ENCODE measurements at places on chromosomes 16 and 17.

DNA sequence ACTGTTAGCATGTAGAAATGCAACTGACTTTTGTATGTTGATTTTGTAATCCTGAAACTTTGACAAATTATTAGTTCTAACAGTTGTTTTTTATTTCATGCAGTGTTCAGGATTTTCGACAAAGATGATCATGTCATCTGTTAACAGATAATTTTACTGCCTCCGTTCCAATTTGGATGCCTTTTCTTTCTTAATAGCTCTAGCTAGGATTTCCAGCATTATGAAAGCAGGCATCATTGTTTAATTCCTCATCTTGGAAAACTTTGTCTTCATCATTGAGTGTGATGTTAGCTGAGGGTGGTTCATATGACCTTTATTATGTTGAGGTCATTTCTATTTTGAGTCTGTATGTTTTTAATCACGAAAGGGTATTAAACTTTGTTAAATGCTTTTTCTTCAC is 31.9 kb downstream of the RMI2 start:
- no peak for DNase-seq

DNA sequence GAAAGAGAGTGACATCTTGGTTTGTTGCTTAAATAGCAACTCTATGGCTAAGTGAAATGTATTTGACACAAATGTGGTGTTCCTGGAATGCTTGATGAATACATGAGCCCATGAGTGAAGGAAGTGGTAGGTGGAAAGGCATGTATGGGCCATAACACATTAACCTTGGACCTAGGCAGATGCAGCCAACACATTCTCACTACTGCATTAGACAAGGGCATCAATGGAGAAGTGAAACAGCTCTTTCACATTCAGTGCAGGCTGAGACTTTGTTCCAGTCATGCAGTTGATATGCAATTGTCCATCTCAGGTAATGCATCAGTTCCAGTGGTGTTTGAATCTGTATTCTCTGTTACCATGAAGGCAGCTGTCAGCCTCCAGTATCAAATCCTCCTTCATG is 133.6 kb downstream of the HS3ST3B1 start:
- no peak for DNase-seq

DNA sequence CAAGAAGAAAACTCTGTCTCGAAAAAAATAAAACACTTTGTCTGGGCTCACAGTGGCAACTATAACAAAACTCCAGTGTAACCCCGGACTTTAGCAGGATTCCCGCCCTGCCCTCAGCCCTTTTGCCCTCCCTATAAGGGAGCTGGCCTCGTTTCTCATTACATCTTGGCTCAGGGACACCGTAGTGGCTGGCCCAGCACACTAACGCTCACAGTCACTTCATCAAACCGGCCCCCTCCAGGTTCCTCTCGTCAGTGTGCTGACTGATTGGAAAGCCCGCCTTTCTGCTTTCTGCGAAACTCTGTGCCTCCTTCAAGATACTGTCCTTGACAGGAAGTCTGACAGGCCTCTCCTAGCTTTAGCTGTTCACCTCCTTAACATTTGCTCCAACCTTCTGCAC is 11.2 kb upstream of the MYO1C start:
- DNase-seq: no peak

- peak; percentile 31 for DNase-seq
These were observed 17.2 kb downstream of the CD300LB start for GRCh38 chr17:74513987-74514631.

DNA sequence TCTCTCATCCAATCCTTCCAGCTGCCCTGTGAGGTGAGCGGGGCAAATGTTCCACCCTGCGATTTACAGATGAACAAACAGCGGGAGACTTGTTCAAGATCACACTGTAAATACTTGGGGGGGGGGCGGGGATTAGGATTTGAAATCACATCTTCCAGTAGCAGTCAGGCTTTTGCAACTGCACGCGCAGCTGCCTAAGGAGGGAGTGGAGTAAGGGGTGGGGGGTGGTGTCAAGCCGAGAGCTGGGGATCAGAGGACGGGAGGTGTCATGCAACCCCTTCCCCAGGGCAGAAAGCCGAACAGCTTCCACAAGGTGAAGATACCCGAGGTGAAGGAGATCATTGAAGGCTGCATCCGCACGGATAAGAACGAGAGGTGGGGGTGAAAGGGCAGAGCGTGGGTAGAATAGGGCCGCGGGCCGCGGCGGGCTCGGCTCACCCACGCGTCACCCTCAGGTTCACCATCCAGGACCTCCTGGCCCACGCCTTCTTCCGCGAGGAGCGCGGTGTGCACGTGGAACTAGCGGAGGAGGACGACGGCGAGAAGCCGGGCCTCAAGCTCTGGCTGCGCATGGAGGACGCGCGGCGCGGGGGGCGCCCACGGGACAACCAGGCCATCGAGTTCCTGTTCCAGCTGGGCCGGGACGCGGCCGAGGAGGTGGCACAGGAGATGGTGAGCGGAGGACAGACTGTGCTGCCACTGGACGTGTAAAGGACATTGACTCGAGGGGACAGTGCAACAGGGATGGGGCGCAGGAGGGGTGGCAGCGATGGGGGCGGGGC is 4.6 kb downstream of the WNK4 start:
- DNase-seq: no peak

GRCh38 chr17:39115135-39115534 is 36.3 kb downstream of the PLXDC1 start:
- DNase-seq: peak; percentile 62

GRCh38 chr16:14310519-14310991 is 239.4 kb downstream of the MRTFB start:
- DNase-seq: peak; percentile 50

DNA sequence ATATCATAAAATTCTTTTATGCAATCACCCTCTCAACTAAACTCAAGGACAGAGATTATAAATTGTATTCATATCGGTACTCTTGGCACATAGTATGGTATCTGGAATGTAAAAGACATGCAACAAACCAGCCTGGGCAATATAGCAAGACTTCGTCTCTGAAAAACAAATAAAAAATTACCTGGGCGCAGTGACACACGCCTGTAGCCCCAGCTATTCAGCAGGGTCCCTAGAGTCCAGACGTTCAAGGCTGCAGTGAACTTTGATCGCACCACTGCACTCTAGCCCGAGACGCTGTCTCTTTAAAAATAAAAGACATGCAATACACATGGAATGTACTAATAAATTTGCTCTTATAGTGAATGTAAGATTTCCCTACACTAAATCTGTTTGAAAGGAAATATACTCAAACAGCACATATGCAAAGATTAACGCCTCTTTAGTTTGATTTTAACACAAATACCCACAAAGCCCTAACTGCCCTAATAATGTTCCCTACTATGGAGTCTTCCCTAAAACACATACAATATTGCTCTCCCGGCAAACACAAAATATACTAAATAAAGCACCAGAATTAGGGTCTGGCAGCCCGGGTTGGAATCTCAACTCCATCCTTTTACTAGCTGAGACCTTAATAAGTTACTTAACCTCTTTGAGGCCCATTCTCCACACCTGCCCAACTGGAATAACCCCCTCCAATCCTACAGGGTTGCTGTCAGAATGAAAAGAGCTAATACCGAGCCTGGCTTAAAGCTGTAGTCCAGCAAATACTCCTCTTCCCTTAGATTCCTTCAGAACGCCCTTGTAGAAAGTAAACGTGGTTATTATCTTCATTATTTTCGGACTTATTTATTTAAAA is 1.2 kb downstream of the ABCA5 start:
- DNase-seq: no peak

DNA sequence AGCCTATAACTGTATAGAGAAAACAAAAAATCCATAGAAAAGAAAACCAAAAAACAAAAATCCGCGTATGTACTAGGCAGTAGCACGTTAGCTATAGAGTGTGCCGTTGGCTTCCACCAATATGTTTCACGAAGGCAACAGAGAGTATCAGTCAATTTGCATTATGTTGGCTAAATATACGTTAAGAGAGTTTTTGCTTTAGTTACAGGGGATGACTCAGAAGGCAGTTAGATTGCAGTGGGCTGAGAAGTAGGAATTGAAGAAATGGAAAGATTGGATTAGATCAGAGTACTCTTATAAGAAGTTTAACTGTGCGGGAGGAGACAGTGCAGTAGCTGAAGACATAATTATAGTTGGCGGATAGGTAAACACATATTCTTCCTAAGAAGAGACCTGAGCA is 911 bp upstream of the NACA2 start:
- DNase-seq: no peak

DNA sequence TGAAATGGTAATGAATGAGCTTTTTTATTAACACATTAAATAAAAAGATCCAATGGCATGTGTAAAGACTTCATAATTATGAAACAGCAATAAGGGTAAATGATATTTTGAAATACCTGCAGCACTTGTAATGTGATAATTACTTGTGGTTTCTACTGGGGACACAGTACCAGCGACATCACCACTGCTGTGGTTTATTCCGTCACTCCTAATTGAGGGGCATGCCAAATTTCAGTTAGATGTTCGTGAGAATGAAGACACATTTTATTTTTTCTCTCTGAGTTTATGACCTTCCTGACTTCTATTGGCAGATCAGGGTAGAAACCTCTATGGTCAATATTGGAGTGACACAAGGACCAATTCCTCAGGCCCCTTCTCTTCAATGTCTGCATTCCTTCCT is 131.9 kb upstream of the XYLT1 start:
- DNase-seq: no peak

DNA sequence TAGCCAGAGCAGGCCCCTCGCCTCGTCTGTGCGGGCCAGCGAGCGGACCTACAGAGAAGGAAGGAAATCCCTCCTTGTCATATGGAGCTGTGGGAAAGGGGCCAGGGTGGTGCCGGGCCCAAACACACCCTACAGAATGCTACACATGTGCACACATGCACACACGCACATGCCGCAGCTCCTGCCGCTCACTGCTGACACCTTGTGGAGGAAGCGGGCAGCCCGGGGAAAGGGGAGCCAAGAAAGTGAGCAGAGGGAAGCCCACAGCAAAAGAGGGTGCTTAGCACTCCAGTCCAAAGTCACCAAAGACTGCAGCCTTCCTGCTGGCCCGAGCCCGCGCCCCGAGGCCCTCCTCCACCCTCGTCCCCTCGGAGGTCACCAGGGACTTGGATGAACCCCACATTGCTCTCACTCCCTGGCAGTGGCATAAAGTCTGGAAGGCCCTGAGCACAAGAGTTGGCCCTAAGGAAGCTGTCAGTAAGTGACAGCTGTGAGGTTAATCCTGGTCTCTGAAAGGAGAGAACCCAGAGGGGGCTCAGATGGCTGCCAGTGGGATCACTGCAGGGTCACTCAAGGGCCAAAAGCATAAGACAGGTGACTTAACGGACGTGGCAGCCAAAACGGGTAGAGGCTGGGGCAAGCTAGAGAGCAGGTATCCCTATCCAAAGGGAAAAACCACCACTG is 68.2 kb downstream of the MYO18A start:
- DNase-seq: peak; percentile 55

- DNase-seq: peak; percentile 12
These were observed 32.8 kb downstream of the HIC1 start for GRCh38 chr17:2087597-2088211.

DNA sequence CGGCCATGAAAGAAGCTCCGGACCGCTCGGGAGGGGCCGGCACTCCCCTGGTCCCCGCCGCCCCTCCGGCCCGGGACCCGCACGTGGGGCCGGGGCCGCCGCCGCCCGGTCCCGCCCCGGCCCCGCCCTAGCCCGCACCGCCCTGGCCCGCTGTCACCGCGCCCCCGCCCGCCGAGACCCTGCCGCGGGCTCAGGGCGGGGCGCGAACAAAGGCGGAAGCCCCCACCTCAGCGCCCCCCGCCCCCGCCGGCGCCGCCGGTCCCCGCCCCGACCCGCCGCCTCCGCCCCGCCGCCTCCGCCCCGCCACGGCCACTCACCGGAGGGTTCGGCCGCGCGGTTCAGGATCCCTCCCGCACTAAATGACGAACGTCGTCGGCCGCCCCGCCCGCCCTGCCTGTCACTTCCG is at the start of gene ARHGDIA:
Gene ARHGDIA (minus strand): TSS at position 357 of the 406 bp plus-strand sequence. CDS start 1,407 bp downstream, outside the sequence.
- DNase-seq: no peak

- peak; percentile 93 for DNase-seq
These were observed 1.2 kb downstream of the MMP2 start for GRCh38 chr16:55480228-55480655.

GRCh38 chr16:78065319-78065718 is 34.1 kb upstream of the WWOX start:
- DNase-seq: no peak

- peak; percentile 99 for DNase-seq
These were observed 441 bp upstream of the PLEKHH3 start for GRCh38 chr17:42677012-42677857.

DNA sequence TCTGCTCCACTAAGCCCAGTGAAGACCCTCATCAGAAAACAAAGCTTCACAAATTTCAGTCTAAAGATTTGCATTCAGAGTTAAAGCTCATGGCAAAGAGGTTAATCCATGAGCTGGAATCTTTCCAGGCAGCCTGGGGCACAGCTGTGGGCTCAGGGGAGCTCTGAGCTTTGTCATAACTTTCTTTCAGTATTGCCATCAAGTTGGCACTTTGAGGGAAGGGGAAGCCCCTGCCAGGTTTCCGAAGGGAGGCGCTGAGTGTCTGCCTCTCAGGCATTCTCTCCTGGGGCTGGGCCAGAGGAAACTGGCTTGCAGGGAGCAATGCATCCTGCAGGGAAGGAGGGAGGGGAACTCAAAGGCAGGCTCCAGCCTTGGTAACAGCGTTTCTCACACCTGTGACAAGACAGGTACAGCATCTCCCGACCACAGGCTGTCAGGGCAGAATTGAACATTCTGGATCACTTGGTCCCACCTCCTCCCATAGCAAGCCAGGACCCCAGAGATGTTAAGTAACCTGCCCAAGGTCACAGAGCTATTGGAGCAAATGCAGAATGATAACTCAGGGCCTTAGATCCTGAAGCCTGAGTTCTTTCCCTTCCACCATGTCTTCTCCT is 3.9 kb downstream of the LPO start:
- no peak for DNase-seq

DNA sequence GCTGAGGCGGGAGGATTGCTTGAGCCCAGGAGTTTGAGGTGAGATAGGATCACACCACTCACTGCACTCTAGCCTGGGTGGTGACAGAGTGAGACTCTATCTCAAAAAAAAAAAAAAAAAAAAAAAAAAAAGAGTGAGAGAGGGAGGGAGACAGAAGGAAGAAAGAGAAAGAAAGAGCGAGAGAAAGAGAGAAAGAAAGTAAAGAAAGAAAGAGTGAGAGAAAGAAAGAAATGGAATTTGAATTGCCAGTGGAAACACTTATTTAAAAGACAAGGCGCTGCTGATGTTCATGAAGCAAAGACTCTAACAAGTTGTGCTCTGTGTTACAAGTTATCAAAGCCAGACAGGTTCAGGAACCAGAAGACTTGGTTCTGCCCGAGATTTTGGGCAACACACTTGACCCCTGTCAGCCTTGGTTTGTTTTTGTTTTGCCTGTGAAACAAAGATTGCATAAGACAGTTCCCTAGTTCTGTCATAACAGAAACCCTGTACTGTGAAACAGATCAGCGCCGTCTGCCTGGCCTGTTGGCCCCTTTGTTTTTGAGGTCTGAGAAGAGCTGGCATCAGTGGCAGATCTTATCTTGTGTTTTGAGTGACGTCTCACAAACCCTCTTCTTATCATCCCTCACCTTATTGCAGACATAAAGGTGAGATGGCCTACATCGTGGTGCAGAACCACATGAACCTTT is 55.4 kb upstream of the ENDOV start:
- no peak for DNase-seq

DNA sequence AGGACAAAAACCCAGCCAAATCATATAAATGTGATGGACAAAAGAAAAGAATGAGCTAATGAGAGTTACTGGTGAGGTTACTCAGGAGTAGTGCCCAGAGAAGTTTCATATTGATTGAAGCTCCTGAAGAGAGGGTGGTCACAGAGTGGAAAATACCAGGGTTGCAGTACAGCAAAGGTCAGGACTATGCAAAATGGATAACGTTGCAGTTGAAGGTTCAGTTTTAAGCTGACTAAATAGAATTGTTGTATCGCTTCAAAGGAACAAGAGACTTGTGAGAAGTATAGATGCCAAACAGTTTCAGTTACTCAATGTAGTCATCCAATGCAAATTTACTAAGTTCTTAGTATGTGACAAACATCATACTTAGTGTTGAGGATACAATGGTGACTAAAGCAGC is 47.1 kb downstream of the ABCA8 start:
- no peak for DNase-seq

Measured in IMR-90 (cell line).